Naive thymus-derived CD4-positive, alpha-beta T cell (primary cell): ENCODE measurements at places on chromosomes 16 and 17. TPM values are rescaled to one million over a fixed set of nuclear protein-coding genes. Genes with fewer than 3 reads are reported as not detected.

The KCNH4 gene
- total RNA-seq, result 0.24 and 0.31 TPM in 2 replicates

The KRTAP2-2 gene
- not detected for total RNA-seq

The PRSS36 gene
- 2.9 TPM for total RNA-seq

The ST6GALNAC2 gene
- 0.48 TPM in 1 of 2 replicates, not detected in the other for total RNA-seq

The OTOP3 gene
- not detected for total RNA-seq

The C16orf96 gene
- 0.13 and 0.17 TPM in 2 replicates for total RNA-seq

The KRTAP4-4 gene
- total RNA-seq, result not detected

DNA sequence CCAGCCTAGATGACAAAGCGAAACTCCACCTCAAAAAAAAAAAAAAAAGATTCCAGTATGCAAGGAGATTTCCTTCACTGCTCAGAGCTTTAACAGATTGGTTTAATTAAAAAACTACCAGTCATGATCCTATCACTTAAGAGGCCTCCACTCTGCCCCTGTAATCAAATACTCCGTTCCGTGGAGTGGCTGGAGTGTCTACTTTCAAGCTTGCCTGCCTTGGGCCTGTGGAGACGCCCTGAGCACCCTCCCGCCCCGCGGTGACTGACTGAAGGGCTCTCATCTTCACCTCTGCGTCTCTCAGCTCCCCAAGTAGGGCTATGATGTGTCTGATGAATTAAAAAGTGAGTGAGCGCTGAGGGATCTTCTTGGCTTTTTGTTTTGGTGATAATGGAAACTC, 25.3 kb upstream of the TRPV3 start:
- DNase-seq, result no peak

DNA sequence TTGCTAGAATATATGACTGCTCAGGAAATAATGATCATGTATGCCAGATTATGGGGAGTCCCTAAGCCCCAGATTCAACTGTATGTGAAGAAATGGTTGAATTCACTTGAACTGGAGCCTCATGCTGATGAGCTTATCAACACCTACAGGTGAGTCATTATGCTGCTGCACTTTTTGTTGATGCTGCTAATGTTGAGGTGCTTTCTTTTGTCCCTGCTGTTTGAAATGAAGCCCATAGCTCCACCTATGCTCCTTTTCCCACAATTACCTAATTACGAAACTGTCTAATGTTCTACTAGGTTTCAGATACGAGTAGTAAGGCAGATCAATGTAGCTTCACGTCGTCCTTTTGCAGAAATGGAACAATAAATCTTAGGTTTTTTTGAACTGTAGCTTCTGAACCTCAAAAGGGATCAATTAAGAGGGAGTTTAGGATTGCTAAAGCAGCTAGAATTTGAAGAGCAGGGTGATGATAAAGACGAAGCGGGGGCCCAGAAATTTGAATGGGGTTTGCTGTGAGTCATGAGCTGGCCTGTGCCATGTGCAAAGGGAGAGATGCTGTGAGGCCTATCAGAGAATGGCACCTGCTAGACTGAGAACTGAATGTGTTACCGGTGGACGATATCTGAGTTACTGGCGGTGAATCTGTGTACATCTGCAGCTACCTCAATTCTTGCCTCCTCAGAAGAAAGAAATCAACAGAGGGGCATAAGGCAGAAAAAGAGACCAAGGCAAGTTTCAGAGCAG, 6.1 kb upstream of the UQCRC2 start:
- no peak for DNase-seq

DNA sequence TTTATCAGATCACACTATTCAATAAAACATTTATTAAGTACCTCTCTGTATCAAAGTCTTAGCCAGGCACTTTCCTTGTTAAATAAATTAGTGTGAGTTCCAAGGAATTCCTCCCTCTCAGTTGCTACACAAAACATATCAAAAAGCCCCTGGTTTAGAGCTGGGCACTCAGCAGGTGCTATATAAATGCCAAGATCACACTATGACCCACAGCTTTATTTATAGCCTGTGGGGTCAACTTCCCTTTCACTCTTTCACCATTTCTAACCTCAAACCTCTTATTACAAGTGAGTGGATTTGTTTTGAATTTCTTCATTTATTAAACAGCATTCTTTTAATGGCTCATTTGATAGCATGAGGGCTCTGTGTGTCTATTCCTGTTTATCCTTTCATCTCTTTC, 112.6 kb upstream of the MPHOSPH6 start:
- no peak for DNase-seq

DNA sequence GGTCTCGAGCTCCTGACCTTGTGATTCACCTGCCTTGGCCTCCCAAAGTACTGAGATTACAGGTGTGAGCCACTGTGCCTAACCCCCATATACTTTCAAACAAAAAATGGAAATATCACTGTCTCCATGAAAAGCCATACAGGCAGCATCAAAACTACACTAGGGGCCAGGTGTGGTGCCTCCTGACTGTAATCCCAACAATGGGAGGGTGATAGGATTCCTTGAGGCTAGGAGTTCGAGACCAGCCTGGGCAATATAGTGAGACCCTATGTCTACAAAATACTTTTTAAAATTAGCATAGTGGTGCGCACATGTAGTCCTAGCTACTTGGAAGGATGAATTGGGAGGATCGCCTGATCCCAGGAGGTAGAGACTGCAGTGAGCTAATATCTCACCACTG, 15.7 kb downstream of the HMOX2 start:
- no peak for DNase-seq

- DNase-seq, result no peak
Measured at GRCh38 chr17:35068249-35068648, 4.7 kb upstream of the RFFL start.

- DNase-seq, result no peak
Measured at GRCh38 chr17:14741491-14741890, 440.6 kb downstream of the HS3ST3B1 start.

DNA sequence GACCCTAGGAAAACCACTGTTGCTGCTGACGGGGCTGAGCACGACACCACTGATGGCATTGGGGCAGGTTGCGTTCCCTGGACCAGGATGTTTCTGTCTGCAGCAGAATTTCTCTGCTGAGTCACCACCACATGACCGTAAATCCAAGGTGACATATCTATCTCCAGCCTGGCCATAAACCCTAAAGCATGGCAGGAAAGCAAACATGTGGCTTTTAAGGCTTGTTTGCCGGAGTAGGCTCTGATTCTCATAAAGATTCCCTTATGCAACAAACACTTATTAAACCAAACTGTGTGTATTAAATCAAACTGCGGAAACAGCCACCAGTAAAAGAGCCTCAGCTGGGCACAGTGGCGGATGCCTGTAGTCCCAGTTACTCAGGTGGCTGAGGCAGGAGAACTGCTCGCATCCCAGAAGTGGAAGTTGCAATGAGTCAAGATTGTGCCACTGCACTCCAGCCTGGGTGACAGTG, 17.3 kb downstream of the MPHOSPH6 start:
- DNase-seq, result no peak

DNA sequence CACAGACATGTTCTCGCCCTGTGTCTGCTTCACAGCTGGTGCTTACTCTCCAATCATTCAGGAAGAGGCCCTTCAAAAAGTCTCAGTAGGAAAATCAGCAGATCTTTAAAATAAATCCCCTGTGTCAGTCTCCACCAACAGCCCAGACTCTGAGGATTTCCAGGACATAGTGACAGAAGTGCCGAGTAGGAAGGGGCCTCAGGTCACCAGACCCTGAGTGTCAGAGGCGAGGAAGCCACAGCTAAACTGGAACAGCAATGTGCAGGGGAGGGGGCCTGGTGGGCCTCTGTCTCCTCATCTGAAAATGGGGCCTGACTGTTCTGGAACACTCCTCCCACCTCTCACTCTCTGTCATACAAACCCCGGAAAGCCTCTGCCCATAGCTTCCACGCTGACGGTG, 6.3 kb downstream of the CACNG4 start:
- no peak for DNase-seq

DNA sequence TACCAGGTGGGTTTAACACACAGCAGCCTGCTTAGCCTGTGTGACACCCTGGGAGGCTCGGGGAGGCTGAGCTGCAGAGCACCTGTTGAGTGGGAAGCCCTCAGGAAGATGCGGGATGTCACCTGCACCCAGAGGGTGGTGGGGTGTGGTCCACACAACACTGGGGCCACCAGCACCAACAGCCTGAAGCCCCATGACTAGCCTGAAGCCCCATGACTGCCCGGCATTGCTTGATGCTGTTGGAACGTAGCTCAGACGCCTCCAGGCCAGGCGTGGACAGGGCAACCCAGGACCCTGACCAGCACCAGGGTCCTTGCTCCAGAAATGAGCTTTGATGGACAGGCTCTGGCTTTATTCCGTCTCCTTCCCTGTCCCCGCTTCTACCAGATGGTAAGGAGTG, 76.3 kb upstream of the ZNF469 start:
- DNase-seq, result no peak
